Stimulated activated CD8-positive, alpha-beta memory T cell treated with anti-CD3 and anti-CD28 coated beads, Interleukin-7, amount 100 ng/mL, for 1 hour (primary cell): ENCODE measurements at places on chromosomes 1 and 21.

DNA sequence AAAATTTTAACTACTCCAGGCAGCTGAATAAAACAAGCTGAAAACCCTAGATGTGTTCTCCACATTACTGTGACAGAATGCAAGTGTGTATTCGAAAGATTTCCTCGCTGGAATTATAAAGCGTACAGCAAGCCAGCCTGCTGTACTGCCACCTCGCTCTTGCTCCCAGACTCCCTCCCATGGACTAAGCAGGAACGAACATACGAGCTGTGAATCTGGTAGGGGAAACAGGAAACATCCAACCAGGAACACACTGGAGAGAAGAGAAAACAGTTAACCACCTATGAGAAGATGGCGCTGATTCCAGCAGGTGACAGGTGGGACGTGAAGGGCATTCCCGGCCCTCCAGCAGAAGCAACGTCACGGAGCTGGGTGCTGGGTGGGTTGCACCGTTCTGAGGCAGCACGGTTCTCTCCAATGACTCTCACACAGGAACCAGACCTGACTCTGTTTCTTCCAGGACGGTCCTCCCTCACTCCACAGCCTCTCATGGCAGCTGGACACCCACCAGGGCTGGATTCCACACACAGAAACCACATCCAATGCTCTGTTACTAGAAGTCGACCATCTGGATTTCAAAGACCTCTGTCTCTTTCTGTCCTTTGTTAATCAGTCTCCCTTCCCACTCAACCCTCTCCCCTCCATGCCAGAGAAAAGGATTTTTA is 219.2 kb downstream of the RERE start:
- no peak for DNase-seq

- no peak for DNase-seq
These were observed 68.7 kb downstream of the LMX1A start for GRCh38 chr1:165287781-165288180.

GRCh38 chr1:208556461-208556860 is 312.3 kb upstream of the PLXNA2 start:
- DNase-seq = no peak

DNA sequence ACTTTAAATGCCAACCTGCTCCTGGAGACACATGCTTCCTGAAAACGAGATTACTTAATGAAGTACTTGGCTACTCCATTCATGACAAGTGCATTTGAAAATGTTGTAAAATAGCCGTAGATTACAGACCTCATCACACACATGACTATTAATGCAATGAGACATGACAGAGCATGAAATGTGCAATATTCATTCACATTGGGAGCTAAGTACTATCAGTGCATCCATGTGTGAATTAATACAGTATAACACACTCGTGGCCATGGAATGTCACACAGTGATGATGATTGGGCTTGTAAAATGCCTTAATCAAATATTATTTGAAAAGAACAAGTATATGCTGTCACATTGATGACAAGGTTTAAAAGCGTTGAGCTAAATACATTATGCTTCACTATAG is 407.0 kb downstream of the AMY1C start:
- no peak for DNase-seq

- no peak for DNase-seq
These were observed 429.6 kb downstream of the HLX start for GRCh38 chr1:221308534-221309511.

- DNase-seq = no peak
These were observed 6.6 kb downstream of the HYI start for GRCh38 chr1:43446881-43447835.

DNA sequence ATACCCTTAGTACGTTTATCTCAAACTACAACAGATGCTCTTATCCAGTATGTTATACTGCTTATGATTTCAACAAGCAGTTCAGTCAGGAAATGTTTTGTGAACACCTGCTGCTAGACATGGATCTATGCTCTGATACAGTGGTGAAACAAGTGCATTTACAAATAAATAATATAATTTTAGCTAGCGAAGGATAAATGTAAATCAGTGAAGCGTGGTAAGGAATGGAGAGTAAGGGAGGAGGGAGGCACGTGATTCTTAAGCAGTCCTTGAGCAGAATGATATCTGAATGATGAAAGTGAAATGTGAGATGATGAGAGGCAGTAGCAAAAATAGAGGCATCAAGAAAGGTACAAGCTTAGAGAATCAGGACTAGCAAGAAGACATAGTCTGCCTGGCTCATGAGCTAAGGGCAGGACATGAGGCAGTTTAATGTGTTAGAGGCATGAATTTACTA is 6.3 kb downstream of the TSNAX start:
- no peak for DNase-seq

GRCh38 chr1:185050823-185051451 is 5.6 kb downstream of the RNF2 start:
- DNase-seq = no peak

DNA sequence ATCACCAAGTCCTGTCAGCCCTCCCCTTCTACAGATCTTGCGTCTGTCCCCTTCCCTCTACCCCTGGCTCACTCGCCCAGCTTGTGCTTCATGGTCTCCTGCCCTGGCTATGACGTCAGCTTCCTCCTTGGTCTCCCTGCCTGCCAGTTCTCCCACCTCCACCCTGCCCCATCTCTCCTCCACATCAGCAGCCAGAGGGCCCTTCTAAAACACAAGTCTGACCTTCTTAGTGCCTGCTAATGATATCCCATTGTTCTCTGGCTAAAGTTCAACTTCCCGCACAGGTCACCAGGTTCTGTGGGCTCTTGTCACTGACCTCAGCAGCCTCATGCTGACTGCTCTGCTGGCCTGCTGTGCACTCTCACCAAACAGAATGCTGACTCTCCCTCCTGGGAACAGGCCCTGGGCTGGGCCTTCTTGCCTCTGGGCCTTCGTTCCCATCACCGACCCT is 24.7 kb upstream of the MYCL start:
- no peak for DNase-seq

DNA sequence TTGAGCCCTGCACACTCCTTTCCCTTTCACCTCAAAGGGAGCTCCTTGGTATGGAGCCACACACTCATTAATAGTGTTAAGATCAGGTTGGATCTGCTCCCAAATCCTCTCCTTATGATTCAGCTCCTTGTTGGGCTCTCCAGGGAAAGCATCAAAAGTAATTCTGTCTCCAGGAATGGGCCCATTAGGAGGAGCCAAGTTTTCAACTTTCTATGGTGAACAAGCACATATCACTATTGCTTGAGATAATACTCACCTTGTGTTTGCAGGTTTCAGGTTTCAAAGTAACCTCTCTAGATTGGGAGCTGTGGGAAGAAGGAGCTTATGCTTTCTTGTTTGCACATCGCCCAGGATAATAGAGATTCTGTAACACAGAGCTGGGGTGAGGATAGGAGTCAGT is 164.8 kb downstream of the TNFSF18 start:
- DNase-seq = no peak

- DNase-seq = no peak
These were observed 2.9 kb downstream of the PAX7 start for GRCh38 chr1:18633422-18634155.

- DNase-seq = no peak
These were observed 76.8 kb upstream of the IVNS1ABP start for GRCh38 chr1:185393815-185394214.

DNA sequence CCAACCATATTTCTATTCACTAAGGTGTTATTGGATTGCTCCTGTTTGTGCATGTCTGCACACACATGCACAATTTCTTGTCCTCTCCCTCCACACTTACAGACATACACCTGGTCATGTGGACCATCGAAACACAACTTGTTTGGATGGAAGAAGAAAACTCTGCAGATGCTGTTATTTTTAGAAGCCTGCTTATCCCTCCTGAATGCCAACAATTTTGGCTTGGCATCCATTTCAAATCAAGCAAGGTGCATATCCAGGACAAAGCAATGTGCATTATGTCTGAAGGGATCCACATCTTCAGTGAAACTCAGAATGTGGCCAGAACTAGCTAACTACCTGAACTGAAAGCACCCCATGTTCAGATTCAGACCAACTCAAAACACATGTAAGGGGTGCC is 98.9 kb upstream of the ADAR start:
- no peak for DNase-seq

DNA sequence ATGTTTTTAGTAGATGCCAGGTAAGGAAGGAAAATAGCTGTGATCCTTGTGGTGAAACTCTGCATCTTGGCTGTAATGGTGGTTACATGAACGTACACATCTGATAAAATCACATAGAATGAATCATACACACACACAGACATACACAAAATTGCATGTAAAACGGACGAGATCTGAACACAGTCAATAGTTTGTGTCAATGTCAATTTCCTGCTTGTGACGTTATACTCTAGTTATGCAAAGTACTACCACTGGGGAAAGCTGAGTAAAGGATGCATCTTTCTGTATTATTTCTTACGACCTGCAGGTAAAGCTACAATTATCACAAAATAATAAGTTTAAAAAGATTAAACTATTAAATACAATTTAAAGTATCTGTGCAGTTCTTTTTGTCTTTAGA is 493.7 kb upstream of the ZP4 start:
- no peak for DNase-seq

DNA sequence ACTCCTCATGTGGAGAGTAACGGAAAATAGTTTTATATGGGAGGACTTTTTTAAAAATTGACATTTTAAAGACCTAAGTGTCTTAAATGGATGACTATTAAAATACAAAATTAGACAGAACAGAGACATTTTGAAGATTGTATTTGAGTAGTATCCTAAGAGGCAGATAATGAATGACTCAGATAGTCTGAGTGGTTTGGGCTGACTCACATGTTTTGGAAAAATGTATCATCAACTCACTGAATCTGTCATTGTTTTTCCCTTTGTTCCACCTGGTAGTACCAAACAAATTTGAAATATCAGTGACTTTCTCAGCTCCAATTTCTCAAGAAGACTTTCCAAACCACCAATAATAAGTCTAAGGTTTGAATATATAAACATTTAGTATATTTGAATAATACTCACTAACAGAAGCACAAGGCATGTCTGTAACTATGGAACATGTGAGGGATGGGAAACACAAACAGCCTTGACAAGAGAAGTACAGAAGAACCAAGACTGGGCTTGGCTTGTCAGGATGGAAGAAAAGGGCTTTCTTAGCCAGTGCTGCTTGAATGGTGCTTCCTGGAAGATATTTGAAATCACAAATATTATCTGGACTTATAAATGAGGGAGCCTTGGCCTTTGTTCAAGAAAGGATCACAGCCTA is 90.6 kb downstream of the SGIP1 start:
- DNase-seq = no peak

DNA sequence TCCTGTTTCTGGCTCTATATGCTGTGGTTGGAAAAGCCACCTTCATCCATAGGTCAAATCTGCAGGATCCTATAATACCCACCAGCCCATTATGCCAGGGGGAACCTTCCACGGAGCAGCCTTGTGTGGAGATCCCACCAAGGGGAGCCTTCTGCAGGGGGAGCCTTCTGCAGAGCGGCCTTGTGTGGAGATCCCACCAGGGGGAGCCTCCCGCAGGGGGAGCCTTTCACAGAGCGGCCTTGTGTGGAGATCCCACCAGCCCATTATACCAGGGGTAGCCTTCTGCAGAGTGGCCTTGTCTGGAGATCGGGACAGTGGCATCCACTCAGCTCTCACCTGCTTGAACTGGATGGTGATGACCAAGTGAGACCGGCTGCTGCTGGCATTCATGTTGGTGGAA is 85.3 kb downstream of the SCCPDH start:
- DNase-seq = no peak

GRCh38 chr1:25869909-25870606 is 5.5 kb downstream of the PAQR7 start:
- DNase-seq = no peak

DNA sequence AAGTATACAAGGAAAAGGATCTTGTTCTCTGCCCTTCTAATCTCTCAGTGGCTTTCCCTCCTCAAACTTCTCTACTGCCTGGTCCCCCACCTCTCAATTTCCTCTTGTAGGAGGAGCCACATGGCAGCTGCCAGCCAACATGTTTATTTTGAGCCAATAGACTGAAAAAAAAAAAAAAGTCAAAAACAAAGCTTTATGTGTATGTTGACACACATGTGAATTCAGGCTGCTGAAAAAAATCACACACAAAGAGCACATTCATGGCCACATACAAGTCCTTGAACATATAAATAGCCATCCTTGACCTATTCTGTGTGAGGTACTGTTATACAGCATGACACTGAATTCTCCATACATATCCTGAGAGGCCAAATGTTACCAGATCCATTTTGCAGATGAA is 3.7 kb downstream of the PTPN14 start:
- DNase-seq = no peak

DNA sequence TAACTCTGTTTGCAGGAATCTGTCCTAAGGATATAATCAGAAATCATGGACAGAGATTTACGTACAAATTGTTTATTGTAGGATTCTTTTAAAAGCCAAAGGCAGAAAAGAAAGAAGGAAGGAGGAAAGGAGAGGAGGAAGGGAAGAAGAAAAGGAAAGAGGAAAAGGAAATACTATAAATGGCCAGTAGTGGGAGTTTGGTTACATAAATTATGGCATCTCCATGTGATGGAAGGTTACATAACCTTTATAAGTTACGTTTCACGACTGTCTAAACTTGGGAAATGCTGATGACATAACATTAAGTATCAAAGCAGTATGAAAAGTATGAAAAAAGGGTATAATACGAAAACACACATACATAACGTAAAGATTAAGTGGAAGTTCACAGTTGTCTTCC is 39.0 kb downstream of the SMYD2 start:
- no peak for DNase-seq

DNA sequence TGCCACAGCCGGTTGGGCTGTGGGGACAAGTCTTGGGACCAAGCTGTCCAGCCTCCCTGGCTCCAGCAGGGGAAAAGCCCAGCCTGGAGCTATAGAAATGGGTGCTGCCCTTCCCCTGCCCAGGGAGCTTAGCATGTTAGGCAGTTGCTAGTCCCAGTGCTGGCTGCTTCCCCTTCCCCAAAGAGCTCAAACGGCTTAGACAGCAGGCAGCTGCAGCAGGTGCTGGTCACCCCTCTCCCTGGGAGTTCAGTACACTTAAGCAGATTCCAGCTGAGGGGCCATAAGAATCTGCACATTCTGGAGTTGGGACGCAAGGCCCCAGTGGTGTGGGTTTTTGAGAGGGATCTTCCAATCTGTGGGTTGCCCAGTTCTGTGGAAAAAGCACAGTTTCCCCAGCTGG is 11.1 kb upstream of the REG4 start:
- no peak for DNase-seq

DNA sequence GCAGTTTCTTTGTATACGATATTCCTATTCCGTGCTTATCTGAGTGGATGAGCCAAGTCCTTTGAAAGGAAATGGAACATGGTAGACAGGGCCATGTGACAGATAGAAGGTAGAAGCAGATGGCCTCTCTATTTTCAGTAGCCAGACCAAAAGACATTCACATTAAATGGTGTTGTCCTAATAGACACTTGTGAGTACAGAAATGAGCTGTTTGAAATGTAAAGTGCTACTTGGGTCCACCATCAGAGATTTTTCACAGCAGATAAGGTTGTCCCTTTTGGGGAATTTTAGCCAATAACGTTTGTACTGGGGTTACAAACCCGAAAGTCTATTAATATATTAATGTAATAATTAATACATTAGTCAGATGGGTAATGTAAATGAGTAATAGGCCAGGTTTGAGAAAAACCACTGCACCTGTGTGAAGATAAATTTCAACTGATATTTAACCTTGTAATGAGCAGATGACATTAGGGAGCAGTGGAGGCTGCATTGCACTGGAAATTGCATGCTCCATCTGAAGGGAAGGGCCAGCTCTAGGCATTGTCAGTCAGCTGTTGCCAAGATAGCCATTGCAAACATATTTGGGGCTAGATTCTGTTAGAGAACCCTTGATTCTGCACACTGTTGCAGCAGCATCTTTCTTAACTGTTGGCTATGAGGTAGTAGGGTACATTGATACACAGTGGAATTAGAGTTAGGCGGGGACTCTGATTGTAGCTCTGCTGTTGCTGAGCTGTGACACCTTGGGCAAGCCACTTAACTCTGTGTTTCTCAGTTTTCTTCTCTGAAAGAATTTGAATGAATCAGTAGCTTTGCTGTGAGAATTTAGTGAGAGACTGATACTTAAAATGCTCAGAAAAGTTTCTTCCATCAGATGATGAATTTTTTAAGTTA is 43.8 kb downstream of the FGGY start:
- no peak for DNase-seq
